Adrenal gland (tissue), 19 donors: ENCODE measurements at places on chromosomes 5 and 9. TPM values are rescaled to one million over a fixed set of nuclear protein-coding genes. Genes with fewer than 3 reads are reported as not detected.

DNA sequence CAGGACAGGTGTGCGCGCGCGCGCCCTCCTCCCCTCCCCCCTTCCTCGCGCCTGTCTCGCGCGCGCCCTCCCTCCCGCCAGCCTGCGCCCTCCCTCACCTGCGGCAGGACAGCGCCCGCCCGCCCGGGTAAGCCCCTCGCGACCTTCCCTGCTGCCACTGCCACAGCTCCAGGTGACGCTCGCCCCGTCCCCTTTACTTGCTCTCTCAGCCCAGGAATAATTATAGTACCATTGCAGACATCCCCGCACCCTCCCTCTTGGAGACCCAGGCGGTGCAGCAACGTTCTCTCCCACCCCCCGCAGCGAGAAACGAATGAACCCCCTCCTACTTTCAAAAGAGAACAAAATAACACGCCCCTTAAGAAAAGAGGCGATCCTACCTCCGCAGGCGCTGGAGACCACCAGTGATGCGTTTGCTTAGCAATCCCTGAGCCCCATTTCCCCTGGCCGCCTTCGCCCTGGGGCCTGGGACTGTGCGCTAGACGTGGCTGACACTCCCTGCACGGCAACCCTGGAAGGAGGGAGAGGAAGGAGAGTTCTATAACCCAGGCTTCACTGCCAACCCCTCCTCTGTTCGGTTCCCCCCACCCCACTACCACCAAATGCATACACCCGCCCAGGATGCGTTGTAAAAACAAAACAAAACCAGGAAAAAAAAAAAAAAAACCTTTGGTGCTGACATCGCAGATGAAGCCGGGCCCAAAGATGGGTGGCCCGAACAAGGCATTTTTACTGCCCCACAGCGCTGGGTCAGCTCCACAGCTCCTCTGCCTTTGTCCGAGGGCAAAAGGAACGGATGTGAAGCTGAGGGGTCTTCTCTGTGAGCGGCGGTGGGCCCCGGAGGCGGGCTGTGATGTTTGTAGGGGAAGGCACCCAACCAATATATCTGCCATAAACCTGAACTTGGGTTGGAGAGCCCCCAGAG lies 5.6 kb upstream of the PURA start:
- no peak for DNase-seq
- H3K27me3 ChIP-seq = no peaks in the 10 kb centered on the region
- no peaks in the 10 kb centered on the region for H3K36me3 ChIP-seq

- DNase-seq = no peak
- no peak overlapping the region for H3K27ac ChIP-seq
- H3K4me3 ChIP-seq = no peak overlapping the region
Observed at GRCh38 chr5:33329891-33330290, 110.9 kb upstream of the TARS1 start.

DNA sequence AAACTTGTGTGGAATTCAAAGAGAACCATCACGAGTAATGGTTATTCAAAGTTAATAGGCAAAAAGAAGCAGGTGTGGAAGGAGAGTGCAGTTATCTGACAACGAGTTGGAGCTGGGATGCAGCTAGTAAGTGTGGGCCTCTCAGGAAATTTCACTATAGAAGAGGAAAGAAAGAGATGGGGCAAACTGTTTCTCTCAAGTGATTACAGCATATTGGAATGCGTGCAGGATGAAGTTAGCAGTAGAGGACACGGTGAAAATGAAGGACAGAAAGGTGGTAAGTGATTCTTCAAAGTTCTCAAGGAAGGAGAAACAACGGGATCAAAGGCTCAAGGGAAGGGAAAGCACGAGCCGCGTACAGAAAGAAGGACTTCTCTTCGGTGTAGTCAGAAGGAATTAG lies 84.0 kb downstream of the ADAMTS12 start:
- H3K27ac ChIP-seq = no peak overlapping the region
- no peak overlapping the region for H3K4me3 ChIP-seq
- no peaks in the 10 kb centered on the region for H3K36me3 ChIP-seq
- no peaks in the 10 kb centered on the region for H3K4me1 ChIP-seq
- no peaks in the 10 kb centered on the region for H3K27me3 ChIP-seq

GRCh38 chr5:58300346-58300895 lies 159.5 kb downstream of the PLK2 start:
- no peaks in the 10 kb centered on the region for H3K4me1 ChIP-seq
- no peak overlapping the region for H3K27ac ChIP-seq
- no peak overlapping the region for H3K4me3 ChIP-seq
- DNase-seq = no peak
- H3K36me3 ChIP-seq = no peaks in the 10 kb centered on the region
- no peaks in the 10 kb centered on the region for H3K27me3 ChIP-seq

DNA sequence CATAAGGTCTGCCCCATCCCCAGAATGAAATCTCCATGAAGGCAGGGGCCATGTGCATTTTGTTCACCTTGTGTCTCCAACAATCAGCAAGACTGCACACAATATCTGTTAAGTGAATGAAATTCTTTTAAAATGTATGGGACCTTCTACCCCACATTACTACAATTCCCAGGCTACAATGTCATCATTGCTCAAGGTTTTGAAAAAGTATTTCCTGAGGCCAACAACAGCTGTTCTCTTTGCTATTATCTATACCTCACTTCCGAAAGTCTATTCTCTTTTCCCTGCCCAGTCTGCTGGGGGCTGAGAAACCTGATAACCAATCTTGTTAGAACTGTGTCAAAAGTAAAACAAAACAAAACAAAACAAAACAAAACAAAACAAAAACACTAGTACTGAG lies 29.2 kb downstream of the HOMER1 start:
- no peak for DNase-seq
- H3K4me3 ChIP-seq = no peak overlapping the region
- no peak overlapping the region for H3K27ac ChIP-seq
- no peaks in the 10 kb centered on the region for H3K36me3 ChIP-seq

DNA sequence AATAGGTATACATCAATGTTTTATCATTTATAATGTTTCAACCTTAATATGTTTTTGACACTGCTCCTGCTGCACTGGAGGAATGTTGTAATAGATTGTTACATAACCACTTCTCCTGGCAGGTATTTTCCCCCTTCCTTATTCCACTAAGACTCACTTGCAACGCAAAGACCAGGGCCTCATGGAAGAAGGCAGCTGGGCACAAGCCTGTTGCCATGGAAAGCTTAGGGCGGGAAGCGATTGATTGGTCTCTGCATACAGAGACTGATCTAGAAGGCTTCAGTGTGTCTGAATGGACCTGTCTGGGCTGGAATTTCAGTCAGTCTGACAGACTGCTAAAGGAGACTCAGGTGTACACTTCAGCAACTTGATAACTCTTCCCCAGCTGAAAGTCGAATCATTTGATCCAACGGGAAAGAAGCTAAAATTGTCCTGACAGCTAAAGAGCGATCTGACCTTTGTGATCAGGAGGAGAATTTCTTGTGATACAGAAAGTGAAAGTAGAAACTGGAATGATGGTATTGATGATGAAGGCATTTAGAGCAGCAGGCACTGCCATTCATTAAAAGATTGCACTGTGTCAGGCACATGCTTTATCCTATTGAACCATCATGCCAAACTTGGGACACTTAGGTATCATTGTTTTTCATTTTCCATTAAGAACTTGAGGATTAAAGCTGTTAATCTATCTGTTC lies 65.1 kb downstream of the GRIA1 start:
- no peak overlapping the region for H3K4me3 ChIP-seq
- H3K27me3 ChIP-seq = no peaks in the 10 kb centered on the region
- no peaks in the 10 kb centered on the region for H3K36me3 ChIP-seq
- no peak overlapping the region for H3K27ac ChIP-seq

GRCh38 chr9:97076238-97076637 lies 37.3 kb upstream of the CTSV start:
- no peaks in the 10 kb centered on the region for H3K4me1 ChIP-seq
- H3K4me3 ChIP-seq = no peak overlapping the region
- H3K27ac ChIP-seq = no peak overlapping the region
- H3K36me3 ChIP-seq = no peaks in the 10 kb centered on the region

DNA sequence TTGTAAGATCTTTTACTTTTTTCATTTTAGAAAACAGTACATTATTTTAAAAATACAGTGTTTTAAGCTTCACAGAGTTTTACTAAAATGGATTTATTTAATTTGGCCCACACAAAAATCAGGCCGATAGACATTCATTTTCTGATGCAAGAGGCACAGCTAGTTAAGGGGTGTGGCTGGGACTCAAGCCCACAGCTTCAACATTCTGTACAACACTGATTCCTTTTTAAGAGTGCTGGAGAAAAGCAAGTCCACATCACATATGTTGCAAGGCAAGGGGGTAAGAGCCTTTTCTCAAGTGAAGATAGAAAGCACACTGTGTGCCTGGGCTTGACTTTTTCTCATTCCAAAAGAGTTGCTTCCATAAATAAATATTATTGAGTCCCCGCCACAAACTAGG lies 195.9 kb downstream of the RFK start:
- no peak overlapping the region for H3K27ac ChIP-seq
- H3K4me3 ChIP-seq = no peak overlapping the region
- H3K27me3 ChIP-seq = no peaks in the 10 kb centered on the region
- no peaks in the 10 kb centered on the region for H3K4me1 ChIP-seq
- no peak for DNase-seq
- no peaks in the 10 kb centered on the region for H3K36me3 ChIP-seq

- DNase-seq = no peak
- no peak overlapping the region for H3K4me3 ChIP-seq
- no peaks in the 10 kb centered on the region for H3K4me1 ChIP-seq
- H3K36me3 ChIP-seq = no peaks in the 10 kb centered on the region
- no peaks in the 10 kb centered on the region for H3K27me3 ChIP-seq
- H3K27ac ChIP-seq = no peak overlapping the region
Observed at GRCh38 chr5:6803981-6804550, 90.8 kb downstream of the TENT4A start.

DNA sequence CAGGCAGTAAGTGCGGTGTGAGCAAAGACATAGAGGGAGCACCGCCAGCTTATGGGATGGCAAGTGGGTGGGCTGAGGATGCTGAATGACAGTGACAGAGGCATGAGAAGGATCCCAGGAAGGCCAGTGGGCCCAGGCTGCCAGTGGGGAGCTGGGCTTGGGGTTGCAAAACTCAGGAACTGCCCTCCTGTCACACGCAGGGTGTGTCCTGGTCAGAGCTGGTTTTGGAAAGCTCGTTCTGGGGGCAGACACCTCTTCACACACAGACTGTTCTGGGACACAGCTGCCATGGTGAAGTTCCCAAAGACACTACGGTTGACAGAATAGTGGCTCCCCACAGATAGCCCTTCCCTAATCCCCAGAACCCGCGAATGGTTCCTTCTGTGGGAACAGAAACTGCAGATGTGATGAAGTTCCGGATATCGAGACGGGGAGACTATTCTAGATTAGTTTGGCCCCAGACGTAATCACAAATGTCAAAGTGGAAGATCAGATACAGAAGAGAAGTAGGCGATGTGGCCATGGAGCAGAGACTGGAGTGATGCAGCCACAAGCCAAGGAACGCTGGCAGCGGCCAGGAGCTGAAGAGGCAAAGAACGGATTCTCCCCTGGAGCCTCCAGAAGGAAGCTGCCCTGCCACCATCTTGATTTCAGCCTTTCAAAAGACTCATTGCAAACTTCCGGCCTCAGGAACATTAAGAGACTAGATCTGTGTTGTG lies 159.0 kb downstream of the COL23A1 start:
- no peak for DNase-seq
- no peaks in the 10 kb centered on the region for H3K36me3 ChIP-seq

- no peaks in the 10 kb centered on the region for H3K4me1 ChIP-seq
- H3K36me3 ChIP-seq = no peaks in the 10 kb centered on the region
- no peak overlapping the region for H3K4me3 ChIP-seq
- DNase-seq = no peak
Observed at GRCh38 chr5:6506611-6507010, 58.0 kb downstream of the UBE2QL1 start.

DNA sequence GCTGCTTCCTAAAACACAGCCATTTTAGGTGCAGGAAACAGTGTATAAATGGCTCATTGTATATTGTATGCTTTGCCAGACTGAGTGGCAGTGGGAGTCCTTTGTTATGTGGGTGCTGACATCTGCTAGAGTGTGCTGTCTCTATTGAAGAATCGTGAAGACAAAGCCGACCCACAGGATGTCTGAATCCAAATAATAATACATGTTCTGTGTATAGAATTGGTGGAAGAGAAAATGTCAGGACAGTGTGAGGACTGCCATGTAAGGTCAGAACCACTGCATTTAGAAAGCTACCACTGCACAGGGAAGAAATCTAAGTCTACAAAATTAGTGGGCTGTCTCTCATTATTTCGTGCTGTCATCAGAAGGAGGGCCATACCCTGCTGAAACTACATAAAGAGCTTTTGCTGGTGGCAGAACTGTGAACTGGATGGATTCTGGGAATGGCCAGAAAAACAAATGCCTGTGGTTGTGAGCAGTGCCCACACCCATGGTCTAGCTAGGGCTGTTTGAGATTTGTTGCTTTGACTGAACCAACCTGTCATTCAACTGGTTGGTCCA lies 2.5 kb downstream of the IL7R start:
- no peak for DNase-seq
- no peak overlapping the region for H3K4me3 ChIP-seq
- H3K4me1 ChIP-seq = peaks cover 28% of the 10 kb centered on the region

GRCh38 chr9:25677301-25678146 lies 720 bp downstream of the TUSC1 start:
- DNase-seq = peak; percentile 89
- H3K27ac ChIP-seq = peak overlapping the region; percentile 99
- H3K4me3 ChIP-seq = peak overlapping the region; percentile 33
- peaks cover 16% of the 10 kb centered on the region for H3K4me1 ChIP-seq
- no peaks in the 10 kb centered on the region for H3K27me3 ChIP-seq

GRCh38 chr9:114909661-114910060 lies 20.7 kb downstream of the TNFSF8 start:
- no peak overlapping the region for H3K4me3 ChIP-seq
- H3K27me3 ChIP-seq = no peaks in the 10 kb centered on the region
- no peak for DNase-seq
- H3K27ac ChIP-seq = no peak overlapping the region

GRCh38 chr9:131008909-131009618 lies at the start of gene LAMC3:
Gene LAMC3 (plus strand): TSS chr9:131009174. CDS start chr9:131009215, 41 bp downstream.
- DNase-seq = peak; percentile 41
- H3K27ac ChIP-seq = peak within 1 kb of the TSS; percentile 78
- H3K4me3 ChIP-seq = no peak within 1 kb of the TSS
- H3K4me1 ChIP-seq = no peaks in the 10 kb centered on the region

DNA sequence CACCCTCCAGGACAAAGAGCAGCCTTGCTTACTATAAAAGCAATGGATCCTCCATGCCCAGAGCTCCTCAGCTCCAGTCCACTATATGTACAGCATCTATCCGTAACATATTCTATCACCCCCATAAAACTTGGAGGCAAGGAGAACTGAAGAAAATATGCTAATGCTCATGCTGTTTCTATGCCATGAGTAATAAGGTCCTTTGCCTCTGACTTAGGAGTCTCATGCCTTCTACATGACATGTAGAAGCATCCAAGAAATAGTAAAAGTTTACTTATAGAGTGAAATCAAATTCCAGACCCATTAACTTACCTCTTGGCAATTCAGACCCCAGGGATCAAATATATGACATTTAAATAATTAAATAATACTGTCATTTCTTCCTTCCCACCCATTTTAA lies 33.7 kb downstream of the SSBP2 start:
- H3K4me3 ChIP-seq = no peak overlapping the region
- no peaks in the 10 kb centered on the region for H3K27me3 ChIP-seq
- no peaks in the 10 kb centered on the region for H3K36me3 ChIP-seq
- no peak overlapping the region for H3K27ac ChIP-seq
- no peak for DNase-seq
- peaks cover 6% of the 10 kb centered on the region for H3K4me1 ChIP-seq

Gene SLC4A9
- total RNA-seq = not detected

Gene GDF9
- 0.43 TPM for total RNA-seq

Gene FBP1
- 29.9 TPM for total RNA-seq
